Activated CD8-positive, alpha-beta T cell treated with anti-CD3 and anti-CD28 coated beads, Interleukin-2, amount 10 ng/mL, durations not matched to agents 7 days and 5 days (primary cell): ENCODE measurements at places on chromosomes 7 and 10.

DNA sequence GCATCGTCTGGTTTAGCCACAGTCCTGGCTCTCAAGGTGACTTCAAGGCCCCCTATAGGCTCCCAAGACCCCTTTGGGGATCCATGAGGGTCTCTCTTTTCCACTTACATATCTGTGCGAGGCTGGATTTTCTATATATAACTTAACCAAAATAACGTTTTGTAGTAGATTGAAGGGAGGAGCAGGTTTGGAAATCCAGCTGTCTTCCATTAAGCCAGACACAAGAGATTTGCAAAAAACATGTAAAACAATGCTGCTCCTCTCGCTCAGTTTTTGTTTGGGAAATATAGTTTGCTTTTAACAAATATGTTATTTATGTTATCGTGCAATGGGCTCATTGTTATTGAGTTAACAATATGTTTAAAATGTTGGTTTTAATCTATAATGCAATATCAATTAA is 811.2 kb downstream of the TYW1 start:
- DNase-seq, result no peak

DNA sequence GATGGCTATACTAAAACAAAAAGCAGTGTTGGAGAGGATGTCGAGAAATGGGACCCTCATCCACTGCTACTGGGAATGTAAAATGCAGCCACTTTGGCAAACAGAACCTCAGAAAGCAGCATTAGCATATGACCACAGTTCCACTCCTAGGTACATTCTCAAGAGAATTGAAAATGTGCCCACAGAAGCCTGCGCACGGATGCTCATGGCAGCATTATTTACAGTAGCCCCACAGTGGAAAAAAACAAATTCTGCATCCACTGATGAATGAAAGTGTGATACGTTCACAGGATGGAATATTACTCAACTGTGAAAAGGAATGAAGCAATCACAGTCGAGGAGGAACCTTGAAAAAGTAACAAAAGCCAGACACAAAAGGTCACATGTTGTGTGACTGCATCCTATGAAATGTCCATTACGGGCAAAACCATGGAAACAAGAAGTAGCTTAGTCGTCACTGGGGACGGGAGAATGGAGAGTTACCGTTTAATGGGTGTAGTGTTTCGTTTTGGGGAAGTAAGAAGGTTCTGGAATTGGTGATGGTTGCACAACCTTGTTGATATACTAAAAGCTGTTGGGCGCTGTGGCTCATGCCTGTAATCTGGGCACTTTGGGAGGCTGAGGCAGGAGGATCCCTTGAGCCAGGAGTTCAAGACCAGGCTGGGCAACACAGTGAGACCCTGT is 2.5 kb upstream of the UPK3B start:
- no peak for DNase-seq

- DNase-seq, result no peak
These were observed 504.1 kb downstream of the SDK1 start for GRCh38 chr7:3805151-3805550.

DNA sequence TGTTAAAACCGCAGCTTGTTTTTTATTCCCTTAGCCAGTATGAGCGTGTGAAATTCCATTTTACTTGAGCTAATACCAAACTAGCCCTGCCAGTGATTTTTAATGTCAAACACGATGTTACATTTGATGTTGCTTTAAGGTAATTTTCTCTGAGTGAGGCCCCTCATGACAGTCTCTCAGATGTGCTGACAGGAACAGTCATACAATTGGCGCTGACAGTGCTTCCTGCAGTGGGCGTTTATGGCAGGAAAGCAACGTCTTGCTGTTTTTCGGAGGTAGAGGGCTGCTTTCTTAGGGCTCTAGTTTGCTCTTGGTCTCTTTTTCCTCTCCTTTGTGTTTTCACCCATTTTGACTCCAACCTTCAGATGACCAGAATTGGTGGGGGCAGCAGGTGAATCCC is 19.3 kb downstream of the PON1 start:
- DNase-seq, result no peak

DNA sequence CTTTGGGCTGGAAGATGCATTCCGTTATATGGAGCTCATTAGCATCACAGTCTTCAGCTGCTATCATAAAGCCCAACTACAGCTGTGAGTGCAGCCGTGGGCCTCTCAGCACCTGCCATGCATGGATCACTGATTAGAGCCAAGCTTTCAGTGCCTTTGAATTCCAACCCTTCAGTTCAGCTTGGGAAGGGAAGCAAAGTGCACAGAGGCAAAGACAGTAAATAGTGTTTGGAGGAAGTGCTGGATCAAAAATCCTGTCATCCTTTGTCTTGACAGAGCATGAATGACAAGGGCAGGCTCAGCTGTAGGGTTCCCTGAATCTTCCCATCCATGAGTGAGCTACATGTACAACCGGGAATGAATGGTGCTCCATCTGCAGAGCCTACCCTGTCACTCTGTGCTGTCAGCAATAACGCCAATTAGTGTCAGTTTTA is 153.7 kb downstream of the DNAJB9 start:
- no peak for DNase-seq

DNA sequence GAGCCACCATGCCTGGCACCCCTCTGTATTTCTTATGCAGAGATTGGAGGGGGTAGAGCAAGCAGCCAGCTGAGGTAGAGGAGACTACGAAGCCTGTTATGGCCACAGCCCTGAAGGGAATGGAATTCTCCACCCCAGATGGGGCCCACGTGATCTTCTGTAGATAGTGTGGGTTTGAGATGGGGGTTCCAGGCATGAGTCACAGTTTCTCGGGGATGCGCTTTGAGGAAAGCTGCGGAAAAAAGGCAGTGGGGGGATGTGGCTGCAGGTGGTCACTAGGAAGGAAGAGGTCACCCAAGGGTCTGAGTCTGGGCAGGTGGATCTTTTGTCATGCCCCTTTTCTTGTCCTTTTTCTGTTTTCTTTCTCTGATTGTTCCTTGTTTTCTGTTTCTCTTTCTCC is 11.5 kb downstream of the FAM131B start:
- no peak for DNase-seq

DNA sequence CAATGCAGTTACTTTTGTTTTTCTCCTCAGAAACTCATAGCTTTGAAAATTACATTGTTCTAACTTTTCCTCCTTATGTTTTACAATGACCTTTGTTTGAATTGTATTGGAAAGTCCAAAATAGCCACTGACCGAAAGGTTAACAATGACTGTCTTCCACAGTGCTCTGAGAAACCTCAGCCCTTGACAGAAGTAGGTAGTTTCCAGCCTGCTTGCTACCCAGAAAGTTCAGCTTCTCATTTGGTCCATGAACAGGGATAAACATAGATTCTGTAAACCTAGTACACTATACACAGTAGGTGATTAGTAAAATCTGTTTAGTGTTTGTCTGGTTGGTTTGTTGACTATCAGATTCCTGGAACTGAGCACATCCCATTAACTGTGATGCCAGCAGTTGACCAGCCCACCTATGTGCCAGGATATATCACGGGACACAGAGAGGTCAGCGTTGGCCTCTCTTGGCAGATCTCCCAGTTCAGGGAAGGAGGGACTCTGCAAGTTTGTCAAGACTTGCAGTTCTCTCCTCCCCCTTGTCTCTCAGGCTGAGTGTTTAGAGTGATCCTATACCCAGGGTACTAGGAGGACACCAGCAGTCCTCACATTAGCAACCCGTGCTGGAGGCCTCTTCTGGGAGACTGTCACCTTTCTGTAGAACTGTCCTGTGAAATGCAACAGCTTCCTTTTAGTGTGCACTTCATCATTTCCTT is 297.6 kb downstream of the ARHGAP12 start:
- DNase-seq, result no peak

DNA sequence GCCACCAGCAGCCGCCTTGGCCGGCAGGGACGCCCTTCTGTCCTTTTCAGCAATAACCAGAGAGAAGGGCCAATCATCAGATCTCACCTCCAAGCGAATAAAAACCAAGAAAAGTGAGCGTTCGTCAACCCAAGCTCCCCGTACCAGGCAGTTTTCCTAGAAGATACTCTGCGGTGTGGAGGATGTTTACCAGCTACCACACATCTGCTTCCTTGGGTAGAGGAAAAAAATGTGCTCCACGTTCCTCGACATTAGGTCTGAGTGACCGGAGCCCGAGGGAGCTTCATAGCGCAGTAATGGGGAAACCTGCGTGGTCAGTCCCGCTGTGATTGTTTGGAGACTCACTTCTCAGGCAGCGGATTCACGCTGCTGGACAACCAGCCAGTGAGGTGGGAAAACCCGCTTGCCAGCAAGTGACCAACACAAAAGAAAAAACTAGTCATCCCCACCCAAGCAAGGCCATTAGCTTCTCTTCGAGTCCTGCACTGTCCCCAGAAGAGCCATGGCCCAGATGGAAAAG is 73.0 kb downstream of the ZRANB1 start:
- no peak for DNase-seq

GRCh38 chr10:123129618-123130271 is 6.0 kb upstream of the HMX3 start:
- DNase-seq, result no peak

DNA sequence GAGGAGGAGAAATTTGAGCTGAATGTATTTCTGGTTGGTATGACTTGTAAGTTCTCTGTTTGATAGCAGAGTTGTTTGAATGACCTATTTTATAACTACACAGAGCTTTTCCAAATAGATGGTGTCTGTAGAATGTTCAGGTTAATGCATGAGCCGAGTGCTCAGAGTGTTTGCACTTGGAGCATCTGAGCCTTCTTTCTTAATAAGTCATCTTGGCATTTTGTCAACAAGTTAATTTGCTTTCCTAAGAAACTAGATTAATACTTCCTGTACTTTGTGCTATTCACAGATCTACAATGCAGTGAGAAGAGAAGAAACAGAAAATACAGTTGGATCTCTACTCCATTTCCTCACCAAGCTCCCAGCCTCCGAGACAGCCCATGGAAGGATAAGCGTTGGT is 138.2 kb downstream of the PLCE1 start:
- no peak for DNase-seq

DNA sequence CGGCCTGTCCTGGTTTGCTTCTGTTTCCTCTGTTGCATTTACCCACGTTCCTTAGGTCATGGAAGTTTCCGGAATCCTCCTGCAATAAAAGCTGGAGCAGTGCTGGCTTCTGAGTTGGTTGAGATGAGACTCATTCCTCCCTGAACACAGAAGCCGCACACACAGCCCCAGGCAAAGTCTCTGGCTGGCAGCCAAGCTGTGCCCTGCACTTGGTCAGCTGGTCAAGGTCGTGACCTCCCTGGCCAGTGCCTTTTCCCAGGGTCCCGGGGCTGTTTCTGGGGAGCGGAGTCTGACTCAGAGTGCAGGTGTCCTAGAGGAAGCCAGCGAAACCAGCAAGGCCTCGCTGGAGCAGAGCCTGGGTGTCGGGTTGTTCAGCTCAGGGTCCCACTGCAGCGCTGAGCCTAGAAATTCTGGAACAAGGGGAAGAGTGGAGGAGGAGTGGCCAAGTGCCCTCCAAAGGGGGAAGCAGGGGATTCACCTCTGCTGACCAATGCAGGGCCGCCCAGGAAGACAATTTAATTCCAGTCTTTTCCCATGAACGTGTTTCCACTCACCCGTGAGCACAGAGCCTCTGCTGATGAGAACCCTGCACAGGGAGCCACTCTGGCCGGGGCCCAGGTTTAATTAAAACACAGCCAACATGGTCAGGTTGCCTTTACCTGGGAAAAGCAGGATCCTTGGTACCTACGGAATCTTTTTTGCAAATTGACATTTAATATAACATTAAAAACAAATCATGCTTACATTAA is 245.5 kb upstream of the PPP2R2D start:
- no peak for DNase-seq

DNA sequence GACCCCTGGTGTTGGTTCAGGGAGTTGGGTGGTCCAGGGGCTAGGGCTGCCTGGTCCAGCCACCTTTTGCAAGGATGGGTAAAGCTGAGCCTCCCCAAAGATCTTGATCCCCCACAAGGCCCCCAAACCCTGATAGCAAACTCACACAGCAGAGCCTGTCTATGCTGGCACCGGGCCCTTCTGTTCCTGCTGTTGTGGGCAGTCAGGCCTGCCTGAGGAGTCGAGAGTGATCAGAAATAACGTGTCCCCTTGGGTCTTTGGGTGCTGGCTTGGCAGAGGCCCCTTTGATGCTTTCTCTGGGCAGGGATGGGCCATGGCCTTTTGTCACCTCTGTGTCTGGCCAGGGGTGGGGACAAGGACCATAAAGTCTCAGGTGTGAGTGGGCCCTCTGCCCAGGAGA is 715 bp upstream of the MUC12 start:
- DNase-seq, result no peak

DNA sequence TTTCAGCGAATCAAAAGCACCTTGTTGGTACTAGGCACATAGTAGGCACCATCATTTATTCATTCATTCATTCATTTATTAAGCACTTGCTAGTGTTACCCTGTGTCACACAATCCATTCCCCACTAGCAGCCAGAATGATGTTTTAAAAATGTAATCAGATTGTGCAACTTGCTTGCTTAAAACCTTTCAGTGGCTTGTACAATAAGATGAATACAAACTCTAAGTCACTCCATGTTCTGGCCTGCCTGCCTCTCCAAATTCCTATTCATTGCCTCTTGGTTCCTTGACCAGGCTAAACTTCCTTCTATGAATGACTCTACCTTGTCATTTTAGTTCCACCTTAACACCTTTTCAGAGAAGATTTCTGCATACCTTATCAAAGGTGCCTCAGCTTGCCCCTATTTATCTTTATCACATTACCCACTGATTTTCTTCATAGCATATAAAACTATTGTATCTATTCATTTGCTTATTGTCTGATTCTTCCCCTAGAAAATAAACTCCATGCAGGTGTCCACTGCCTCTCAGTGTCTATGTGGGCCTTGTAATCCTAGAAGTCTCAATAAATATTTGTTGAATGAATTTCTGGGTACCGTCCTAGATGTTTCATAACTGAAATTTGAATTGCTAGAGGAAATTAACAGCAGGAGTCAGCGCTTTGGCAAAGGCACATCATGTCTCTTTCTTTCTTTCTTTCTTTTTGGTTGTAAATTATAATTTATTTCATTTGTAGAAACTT is 169.5 kb downstream of the TMEM26 start:
- no peak for DNase-seq

- no peak for DNase-seq
These were observed 84.2 kb downstream of the CDK6 start for GRCh38 chr7:92751902-92752901.

- DNase-seq, result peak; percentile 3
These were observed 73.6 kb downstream of the CCDC3 start for GRCh38 chr10:12927896-12928295.

DNA sequence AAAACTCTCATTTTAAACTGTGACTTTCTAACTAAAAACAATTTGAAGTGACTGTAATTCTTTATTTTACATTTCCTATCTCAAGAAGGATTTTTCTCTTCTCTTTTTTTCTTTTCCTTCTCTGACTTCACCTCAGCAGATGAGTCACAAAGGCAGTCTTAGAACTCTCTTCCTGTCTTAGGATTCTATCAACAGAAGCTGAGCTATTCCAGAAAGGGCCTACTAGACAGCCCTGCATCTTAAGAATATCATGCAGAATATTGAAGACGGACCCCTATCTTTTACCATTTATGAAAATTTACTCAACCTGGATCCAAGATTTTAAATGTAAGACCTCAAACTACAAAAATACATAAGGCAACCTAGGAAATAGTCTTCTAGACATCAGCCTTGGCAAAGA is 365.7 kb upstream of the SEMA3C start:
- no peak for DNase-seq
